Stimulated activated CD8-positive, alpha-beta memory T cell treated with anti-CD3 and anti-CD28 coated beads, Interleukin-4, amount 100 ng/mL, for 1 hour (primary cell): ENCODE measurements at places on chromosomes 1 and 21.

DNA sequence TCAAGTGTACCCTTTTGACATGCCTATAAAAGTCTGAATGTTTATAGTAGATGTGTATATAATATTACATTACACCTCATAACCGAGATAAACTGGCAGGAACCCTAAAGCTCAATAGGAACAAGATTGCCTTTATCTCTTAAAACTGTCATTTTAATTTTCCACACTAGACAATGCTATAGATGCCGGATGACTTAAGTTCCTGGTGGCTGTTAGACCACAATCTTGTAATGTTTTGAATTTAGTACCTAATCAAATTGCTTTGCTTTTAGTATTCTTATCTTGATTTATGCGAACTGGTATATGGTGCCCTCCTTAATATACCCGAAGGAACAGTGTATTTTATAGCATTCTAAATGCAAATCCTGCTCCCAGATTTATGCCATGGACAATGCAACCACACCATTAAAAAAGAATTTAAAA, 1397.0 kb upstream of the ADGRL4 start:
- no peak for DNase-seq

GRCh38 chr1:247437551-247438505, 20.1 kb downstream of the OR2B11 start:
- no peak for DNase-seq

GRCh38 chr1:173744651-173745050, 29.9 kb downstream of the KLHL20 start:
- no peak for DNase-seq

- no peak for DNase-seq
Observed at GRCh38 chr1:2633936-2634491, 1.2 kb upstream of the MMEL1 start.
